Inflammatory macrophage (primary cell): ENCODE measurements at places on chromosomes 6 and 20.
A peak's percentile ranks its signal among the peaks of the same experiment; 100 is the strongest.

- DNase-seq, result no peak
Measured at GRCh38 chr6:27809067-27809938, 102.9 kb downstream of the OR2B2 start.

DNA sequence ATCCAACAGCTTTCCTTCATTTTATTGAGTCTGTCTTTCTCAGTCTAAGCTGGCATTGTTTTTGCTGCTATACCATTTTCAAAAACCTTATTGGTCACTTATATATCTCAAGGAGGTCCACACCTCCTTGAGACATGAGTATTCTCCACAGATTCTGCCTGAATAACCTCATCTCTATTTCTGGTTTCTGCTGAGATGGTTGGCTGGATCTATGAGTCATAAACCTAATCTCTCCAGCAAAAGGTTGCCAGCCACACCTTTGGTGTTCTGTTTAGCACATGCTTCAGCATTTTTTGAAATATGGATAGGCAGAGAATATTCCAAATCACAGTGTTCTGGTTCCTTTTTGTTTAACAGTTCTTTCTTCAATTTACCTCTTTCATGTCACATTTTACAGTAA, 40.8 kb upstream of the TMEM244 start:
- no peak for DNase-seq

DNA sequence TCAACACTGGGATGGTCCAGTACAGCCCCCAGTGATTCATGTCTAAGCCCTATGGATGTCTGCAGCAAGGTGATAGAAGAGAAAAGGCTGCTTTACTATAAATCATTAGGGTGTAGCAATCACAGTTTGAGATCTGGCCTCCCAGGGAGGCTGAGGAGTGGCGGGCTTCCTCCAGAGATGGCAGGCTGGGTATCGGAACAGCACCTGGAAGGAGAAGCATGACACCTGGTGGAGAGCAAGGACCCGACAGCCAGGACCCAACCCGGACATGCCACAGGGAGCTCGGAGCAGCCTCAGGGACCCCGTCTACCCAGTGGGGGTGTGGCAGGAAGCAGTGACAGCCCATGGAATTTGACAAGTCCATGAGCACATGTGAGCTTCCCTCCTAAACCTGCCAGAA, 114.8 kb upstream of the CD93 start:
- DNase-seq, result no peak

DNA sequence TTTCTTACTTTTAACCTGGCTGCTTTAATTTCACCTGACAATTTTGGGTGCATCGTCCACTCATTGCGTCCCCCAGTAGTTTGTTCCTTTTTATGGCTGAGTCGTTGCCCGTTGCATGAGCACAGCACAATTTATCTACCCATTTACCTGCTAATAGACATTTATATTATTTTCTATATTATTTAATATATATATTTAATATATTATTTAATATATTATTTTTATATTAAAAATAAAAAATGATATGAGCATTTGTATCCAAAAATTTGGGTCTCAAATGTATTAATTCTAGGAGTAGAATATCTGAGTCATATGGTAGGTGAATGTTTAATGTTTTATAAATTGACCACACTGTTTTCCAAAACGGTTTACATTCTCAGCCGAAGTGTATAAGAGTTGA, 300.2 kb downstream of the THBS2 start:
- DNase-seq, result no peak

GRCh38 chr6:9961646-9962045, 453.2 kb downstream of the TFAP2A start:
- DNase-seq, result no peak

DNA sequence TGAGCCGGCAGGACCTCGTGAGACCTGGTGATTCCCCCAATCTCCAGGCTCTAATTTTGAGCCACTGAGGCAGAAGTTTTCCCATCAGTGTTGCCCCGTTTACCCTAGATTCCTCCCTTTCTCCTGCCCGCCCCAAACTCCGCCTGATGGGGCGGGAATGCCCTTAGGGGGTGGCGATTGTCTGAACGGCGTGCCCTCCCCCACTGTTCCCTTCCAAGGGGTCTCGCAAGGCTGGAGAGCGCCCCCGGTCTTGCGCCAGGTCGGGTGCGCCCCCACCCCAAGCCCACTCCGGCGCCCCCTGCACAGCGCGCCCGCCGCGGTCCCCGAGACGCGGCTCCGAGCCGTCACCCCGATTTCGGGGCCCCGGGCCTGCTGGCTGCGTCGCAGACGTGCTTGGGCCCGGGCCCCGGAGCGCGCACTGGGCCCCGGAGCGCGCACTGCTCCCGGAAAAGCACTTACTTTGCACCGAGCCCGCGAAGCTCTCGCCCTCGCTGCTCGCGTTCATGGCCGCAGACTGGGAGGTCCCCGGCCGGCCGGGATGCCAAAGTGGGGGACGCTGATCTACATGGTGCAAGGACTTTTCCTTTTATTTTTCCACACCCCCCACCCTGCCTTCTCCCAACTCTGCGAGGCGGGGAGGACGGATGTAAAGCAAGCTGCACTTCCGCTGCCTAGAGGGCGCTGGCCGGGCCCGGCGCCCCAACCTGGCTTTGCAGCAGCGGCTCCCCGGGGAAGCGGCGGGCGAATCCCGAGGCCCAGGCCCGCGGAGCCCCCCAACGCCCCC, at the start of gene ZFP64:
TSS of gene ZFP64 (minus strand) at position 648 of the 784 bp plus-strand sequence. CDS start at position 505, 143 bp downstream.
- DNase-seq, result peak; percentile 81

GRCh38 chr20:6122873-6123648, at the start of gene FERMT1:
TSS of gene FERMT1 (minus strand) at chr20:6123030. CDS start at chr20:6119554, 3,476 bp downstream.
- peak; percentile 82 for DNase-seq

DNA sequence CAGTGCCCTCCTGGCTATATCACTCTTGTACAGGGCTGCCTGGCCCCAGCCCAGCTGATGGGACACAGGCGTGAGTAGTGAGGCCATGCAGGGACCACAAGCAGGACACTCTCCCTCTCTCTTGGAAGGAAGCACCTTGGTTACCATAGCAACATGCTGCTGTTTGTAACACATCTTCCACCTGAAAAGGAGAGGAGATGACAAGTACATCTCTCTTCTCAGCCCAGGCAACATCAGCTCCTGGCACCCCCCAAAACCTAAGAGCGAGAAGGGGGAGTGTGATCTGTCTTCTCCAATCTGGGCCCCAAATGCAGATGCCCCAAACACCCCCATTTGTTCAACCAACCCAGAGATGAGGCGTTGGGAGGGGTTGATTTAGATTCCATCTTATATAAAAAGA, 49.9 kb downstream of the KCNB1 start:
- no peak for DNase-seq

GRCh38 chr20:1831606-1832005, 63.6 kb upstream of the SIRPA start:
- DNase-seq, result no peak

- DNase-seq, result no peak
Measured at GRCh38 chr6:164124986-164125385, 710.5 kb downstream of the QKI start.

- DNase-seq, result peak; percentile 76
Measured at GRCh38 chr6:82217018-82217586, 30.4 kb downstream of the IBTK start.

DNA sequence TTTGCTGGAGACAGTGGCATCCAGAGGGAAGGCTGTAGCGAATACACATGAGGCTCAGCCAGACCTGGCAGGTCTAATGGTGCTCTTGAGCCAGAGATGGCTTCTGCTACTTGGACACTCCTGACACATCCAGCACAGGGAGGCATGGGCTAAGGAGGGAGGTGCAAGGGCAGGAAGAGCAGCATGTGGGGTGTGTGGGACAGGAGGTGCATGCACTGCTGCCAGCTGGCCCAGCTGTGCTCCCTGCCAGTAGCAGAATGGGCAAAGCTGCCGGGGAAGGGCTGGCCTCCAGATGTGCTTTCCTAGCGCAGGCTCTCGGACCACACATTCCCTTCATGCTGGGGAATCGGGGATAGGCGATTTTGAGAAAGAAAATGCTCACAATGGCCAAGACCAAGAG, 309.2 kb downstream of the CDC5L start:
- no peak for DNase-seq

- DNase-seq, result no peak
Measured at GRCh38 chr6:100186552-100186951, 192.5 kb upstream of the MCHR2 start.

GRCh38 chr20:23629017-23629541, 8.7 kb downstream of the CST3 start:
- peak; percentile 40 for DNase-seq

DNA sequence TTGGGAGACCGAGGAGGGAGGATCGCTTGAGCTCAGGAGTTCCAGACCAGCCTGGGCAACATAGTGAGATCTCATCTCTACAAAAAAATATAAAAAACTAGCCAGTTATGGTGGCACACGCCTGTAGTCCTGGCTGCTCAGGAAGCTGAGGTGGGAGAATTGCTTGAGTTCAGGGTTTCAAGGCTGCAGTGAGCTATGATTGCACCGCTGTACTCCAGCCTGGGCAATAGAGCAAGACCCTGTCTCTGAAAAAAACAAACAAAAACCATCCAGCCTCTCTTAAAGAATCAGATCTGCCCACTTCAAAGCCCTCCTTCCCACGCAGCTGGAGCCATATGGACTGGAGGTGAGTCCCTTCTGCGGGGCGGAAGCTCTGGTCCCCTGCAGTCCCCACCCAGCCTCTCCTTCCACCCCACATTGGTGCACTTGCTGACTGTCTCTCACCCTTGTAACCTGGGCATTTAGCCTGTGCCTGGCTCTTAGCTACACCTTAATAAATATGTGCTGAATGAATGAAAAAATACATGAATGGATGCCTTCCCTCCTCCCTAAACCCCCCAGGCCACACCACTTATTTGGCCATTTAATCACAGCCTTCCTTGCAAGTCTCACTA, 7.2 kb upstream of the PARD6B start:
- DNase-seq, result no peak

- DNase-seq, result peak; percentile 37
Measured at GRCh38 chr6:89122625-89123024, 4.8 kb upstream of the SRSF12 start.

GRCh38 chr20:14444106-14444505, 106.7 kb upstream of the FLRT3 start:
- DNase-seq, result no peak

- no peak for DNase-seq
Measured at GRCh38 chr20:17762243-17762872, 62.6 kb downstream of the BANF2 start.

GRCh38 chr20:48230216-48230615, 444.9 kb upstream of the SULF2 start:
- DNase-seq, result no peak

GRCh38 chr20:53814060-53814459, 220.4 kb upstream of the ZNF217 start:
- no peak for DNase-seq

- DNase-seq, result peak; percentile 60
Measured at GRCh38 chr6:57104336-57104735, 14.3 kb downstream of the ZNF451 start.

GRCh38 chr6:56004426-56004825, 129.0 kb upstream of the BMP5 start:
- DNase-seq, result peak; percentile 79

- no peak for DNase-seq
Measured at GRCh38 chr20:17621229-17621968, 51.5 kb downstream of the DSTN start.

DNA sequence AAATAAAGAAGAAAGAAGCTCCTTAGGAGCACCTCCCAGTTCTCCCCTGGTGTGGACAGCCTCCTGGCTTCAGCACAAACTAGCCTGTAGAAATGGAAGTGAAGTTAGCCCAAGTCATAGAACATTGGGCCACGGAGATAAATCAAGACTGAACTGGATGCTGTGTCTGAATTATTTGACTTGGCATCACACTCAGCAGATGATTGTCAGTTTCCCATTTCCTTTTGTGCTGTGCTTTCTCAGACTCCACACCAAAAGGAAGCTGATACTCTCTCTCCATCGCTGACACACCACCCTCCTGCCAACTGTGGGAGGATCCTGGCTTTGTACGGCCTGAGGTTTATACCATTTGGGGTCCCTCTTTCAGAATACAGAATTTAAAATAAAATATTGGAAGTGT, 209.8 kb downstream of the TFAP2A start:
- no peak for DNase-seq

DNA sequence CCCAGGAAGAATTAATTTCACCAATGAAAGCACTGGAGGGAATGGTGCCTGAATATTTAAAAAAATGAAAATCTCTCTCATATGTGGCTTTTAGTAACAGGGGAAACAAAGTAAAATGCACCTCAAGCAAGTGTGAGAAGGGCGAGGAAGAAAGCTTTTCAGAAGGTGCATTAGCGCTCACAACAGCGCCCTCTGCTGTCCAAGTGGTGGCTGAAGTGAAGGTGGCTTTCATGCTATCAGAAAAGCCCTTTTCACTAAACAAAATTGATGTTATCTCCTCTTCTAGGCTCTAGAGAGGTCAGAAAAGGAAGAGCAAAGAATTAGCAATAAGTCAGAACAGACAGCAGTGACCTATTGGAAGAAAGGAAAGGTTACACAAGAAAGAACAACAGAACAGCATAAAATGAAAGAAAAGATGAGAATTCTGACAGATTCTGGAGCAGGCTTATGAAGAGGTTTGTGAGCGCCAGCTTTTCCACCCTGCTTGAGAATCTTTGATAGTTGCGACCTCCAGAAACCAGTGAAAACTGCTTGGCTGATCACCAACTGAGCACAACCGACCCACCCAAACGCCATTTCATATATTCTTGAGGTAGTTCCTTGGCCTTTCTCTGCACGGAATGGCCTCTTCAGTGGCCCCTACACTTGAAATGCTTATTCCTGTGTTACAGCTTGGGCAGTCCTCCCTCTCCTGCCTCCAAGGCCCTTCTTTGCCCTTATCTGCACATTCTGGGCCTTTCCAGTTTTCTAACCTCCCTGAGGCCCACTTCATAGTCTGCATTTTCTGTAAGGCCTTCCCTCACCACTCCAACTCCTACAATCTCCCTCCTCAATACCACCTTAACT, 45.3 kb downstream of the SMLR1 start:
- peak; percentile 56 for DNase-seq

DNA sequence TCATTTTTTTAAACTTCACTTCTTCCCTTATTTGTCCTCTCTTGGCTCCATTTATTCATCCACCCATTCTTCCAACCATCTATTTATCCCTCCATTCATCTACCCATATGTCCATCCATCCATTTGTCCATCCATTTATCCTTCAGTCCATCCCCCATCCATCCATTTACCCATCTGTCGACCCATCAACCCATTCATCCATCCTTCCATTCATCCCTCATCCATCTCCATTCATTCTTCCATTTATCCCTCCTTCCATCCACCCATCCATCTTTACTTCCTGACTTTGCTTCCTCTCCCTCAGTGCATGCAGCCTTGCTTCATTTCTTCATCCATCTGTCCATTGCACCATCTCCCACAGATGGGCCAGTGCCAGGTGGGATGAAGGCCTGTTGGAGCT, 1.8 kb downstream of the CST11 start:
- no peak for DNase-seq
